Daoy (cell line): ENCODE measurements at places on chromosomes 13 and 19.

DNA sequence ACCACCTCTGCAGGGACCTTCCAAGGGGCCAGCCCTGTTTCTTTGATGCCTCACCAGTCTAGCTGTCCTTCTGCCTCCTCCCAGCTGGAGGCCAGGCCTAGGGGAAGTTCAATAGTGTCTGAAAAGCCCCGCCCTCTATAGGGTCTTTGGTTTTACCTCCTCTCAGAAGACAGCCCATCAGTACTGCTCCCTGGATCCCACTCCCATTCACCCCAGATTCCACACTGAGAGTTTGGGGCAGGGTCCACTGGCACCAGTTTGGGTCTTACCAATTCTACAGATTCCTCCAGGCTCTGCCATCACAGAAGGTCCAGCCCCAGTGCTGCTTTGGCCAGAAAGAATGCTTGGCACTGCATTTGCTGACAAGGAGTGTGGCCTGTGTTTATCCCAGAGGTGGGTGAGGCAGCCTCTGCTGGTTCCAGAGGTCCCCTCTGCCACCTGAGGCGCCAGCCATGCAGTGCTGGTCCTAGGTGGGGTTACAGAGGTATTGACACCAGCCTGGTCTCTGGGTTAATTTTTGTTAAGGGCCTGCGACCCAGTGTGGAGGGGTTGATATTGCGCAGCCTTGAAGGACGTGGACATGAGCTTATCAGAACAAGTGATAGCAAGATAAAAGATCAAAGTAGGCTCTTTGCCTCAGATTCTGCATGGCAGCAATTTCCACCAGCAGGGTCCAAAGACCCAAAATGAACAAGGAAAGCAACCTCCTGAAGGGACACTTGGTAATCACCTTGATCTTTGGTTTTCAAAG is 41.4 kb upstream of the IGSF23 start:
- no peak for DNase-seq

GRCh38 chr13:41296879-41297646 is 14.0 kb upstream of the NAA16 start:
- no peak for DNase-seq

GRCh38 chr19:42315024-42315423 is 1.9 kb downstream of the TMEM145 start:
- no peak for DNase-seq

DNA sequence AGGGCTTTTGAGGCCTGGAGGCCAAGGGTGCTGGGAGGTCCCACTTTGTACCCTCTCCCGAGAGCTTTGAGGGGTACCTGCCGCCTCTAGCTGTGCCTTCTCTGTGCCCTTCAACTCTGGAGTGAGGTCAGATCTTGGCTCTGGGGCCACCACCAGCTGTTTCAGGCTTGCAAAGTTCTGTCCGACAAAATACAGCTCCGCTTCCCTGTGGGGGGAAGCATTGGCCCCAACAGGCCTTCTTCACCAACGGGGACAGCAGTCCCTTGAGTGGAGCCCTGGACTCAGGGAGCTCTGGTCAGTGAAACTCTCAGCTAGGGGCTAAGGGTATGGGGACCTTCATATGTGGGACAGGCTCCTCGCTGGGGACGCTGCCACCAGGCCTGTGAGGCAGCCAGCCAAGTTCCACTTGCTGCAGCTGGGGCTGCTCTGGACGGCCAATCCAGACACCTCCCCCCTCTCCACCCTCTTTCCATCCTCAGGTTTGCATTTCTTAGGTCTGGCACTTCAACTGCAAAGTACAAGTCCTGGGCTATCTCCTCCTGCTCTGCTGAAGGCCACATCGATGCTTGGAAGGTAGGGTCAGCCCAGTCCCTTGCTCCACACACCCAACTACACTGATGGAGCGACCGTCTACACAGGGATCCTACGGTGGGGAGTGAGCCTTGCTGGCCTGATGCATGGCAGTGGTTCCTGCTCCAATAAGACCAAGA is 46.8 kb downstream of the C13orf46 start:
- no peak for DNase-seq

DNA sequence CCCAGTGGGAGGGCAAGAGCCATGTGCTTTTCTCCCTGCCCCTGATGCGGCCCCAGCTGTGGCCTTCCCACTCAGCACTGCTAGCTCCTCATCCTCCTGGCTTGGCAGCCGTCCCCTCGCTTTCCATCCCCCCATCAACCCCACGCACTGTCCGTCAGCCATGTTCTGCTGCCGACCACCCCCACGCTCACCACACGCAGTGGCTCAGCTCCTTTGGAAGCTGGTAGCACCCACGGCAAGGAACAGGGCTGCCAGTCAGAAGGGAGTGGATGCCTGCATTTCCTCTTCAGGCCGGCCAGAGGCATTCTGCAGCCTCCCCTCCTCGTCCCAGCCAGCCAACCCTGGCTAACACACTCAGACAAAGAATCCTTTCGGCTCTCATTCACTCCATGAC is 6.3 kb downstream of the CALM3 start:
- DNase-seq: no peak

- no peak for DNase-seq
Observed at GRCh38 chr19:29918891-29919290, 23.1 kb upstream of the URI1 start.

- DNase-seq: no peak
Observed at GRCh38 chr13:35700671-35701070, 224.2 kb upstream of the MAB21L1 start.

DNA sequence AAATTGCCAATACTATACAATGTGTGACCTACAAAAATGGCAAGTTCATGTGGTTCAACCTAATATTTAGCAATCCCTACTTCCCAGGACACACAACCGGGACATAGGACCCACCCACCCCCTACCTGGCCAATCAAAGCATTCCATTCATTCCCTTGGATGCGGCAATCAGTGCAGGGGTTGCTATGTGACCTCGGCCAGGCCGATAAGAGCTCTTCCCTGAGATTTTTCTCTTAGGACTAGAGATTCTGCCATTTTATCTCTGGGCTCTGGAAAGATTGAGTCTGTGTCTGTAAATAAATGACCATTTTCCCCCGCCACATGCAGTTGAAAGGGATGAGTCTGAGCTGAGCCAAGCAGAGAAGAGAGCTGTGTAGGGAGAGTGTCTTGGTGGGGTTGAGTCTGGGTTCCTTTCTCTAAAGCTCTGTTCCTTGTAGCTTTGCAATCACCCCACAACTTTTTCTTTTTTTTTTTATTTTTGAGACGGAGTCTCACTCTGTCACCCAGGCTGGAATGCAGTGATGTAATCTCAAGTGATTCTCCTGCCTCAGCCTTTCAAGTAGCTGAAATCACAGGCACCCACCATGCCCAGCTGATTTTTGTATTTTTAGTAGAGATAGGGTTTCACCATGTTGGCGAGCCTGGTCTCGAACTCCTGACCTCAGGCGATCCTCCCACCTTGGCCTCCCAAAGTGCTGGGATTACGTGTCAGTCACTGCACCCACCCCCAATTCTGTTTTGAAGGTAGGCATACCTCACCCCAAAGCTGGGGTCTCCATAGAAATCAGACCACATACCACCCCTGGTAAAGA is 7.4 kb downstream of the IFNL1 start:
- no peak for DNase-seq
